ENCODE measurements at places on chromosomes 3 and 15.

DNA sequence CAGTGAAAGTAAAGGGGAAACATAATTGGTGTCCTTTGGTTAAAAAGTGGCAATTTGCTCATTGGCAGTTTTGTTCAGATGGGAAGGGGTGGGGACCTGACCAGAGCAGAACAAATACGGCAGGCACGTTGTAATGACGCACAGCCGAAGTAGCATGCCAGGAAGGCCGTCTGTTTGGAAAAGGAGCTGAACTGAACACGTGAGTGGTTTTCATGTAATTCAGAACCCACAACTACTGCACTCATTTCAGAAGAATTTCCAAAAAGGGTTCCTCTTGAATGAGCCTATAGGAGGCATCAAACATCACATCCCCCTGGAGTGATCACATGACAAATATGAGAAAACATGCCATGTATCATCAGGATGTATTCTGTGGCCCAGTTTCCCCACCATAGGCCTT lies 42.9 kb upstream of the LMCD1 start:
- no peak for DNase-seq

GRCh38 chr3:149813367-149814281 lies 609 bp downstream of the RNF13 start:
- peak; percentile 71 for DNase-seq

DNA sequence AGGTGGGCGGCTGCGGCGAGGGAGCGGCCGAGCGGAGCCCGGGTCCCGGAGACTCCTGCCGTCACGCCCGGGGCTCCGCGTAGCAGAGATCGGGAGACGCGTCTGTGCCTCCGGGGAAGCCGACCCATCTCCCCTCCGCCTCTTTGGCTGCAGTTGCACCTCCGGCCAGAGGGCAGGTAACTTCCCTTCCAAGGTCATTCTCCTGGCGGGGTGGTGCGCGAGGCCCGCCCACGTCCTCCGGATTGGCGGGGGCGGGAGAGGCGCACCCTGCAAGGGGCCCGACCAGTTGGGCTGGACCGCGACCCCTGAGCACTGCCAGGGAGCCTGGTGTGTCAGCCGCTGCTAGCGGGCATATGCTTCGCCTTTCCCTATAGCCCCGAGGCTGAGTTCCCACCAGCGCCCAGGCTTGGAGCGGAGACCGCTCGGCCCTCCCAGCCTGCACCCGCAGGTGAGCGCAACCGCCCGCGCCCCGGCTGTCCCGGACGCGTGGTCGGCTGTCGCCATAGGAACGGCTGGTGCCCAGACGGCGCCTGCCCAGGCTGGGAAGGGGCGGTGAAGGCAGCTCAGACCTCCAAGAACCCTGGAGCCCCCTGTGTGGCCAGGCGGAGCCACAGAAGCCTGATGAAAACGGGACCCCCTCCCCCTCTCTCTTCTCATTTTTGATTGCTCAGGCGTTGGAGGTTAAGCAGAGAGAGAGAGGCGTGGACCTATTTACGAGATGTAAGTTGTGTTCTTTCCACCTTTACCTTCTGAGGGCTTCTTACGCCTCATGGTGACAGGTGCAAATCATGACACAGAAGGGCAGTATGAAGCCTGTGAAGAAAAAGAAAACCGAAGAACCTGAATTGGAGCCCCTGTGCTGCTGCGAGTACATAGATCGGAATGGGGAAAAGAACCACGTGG lies 453 bp downstream of the ZDHHC23 start:
- DNase-seq: peak; percentile 89

DNA sequence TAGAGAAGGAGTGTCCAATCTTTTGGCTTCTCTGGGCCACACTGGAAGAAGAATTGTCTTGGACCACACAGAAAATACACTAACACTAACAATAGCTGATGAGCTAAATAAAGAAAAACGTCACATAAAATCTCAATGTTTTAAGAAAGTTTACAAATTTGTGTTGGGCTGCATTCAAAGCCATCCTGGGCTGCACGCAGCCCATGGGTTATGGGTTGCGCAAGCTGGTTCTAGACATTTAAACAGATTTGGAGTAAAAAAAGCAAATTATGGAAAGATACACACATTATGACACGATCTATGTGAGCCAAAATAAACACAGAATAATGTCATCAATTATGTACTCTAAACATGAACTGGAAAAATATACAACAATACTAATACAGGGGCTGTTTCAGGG lies 703.3 kb upstream of the LMCD1 start:
- no peak for DNase-seq

DNA sequence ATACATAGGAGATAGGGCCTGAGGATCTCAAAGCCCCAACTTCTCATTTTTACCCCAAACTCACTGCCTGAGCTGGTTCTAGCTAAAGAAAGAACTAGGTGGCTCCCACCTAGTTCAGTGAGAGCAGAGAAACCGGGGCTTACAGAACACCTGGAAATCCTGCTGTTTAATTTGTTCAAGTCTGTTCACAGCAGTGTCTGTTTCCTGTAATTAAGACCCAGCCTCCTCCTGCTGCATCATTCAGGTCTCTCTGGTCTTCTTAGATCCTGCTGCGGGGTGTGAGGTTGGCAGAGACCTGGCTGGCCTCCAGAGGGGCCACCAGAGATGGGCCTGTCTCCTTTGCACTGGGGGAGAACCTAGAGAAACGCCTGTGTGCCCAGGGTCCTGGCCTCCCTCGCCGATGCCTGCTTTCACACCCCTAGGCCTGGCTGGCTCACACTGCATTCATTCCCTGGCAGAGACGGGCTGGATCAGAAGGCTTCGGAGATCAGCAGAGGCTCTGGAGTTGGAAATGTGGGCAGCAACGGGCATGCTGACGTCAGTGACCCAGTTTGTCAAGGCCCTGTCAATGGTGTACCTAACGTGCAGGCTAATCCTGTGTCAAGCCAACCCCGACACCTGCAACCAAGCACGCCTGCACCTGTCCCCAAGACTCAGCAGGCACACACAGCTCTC lies 4.9 kb upstream of the CHRNA3 start:
- DNase-seq: no peak

- DNase-seq: no peak
Measured at GRCh38 chr15:51379390-51379789, 37.9 kb downstream of the GLDN start.

GRCh38 chr15:65881766-65882434 lies 12.6 kb downstream of the RAB11A start:
- DNase-seq: no peak

GRCh38 chr15:69225355-69226022 lies 65.1 kb downstream of the GLCE start:
- DNase-seq: no peak

- DNase-seq: no peak
Measured at GRCh38 chr3:53218131-53218530, 37.7 kb downstream of the TKT start.

DNA sequence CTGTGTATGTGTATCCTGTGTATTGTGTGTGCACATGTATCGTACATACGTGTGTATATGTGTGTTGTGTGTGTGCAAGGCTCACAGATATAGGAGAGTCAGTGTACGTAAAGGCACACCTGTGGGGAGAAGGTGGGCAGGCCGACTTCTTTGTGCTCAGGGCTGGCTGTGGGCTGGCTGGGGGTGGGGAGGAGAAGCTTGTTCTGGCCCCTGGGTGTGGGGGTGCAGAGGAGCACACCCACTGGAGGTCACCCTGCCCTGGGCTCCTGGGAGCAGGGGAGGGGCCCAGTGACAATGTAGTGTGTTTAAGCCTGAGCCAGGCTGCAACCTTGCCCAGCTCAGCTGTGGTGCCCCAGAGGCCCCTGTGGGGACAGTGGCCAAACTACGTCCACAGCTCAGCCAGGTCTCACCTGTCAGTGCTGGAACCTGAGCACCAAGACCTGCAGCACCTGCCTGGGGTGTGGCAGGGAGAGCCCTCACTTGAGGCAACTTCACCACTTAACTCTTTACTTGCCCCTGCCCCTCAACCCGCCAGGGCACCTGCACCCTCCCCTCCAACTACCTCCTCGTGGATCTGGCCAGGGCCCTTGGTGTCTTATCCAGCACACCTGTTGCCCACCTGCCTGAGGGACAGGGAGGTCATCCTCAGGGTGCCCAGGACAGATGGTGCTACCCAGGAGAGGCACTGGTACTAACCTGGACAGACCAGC lies 2.6 kb upstream of the HHATL start:
- no peak for DNase-seq

DNA sequence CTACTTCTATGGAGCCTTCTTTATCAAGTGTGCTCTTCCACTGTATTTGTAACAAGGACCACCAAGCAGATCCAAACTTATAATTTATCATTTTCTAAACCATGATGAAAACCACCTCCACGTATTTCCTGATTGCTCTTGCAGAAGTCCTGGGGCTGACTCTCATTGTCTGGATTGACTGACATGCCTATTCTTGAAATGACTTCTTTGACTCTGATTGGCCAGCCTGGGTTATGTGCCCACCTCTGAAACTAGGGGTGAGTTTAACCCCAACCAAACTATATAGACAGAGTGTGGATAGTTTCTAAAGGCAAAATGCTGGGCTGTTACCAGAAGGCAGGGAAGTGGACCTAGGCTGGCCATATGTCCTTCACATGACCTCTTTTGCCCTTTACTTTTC lies 12.7 kb downstream of the TMPRSS7 start:
- DNase-seq: no peak

- peak; percentile 45 for DNase-seq
Measured at GRCh38 chr15:39230205-39230907, 350.5 kb upstream of the THBS1 start.

DNA sequence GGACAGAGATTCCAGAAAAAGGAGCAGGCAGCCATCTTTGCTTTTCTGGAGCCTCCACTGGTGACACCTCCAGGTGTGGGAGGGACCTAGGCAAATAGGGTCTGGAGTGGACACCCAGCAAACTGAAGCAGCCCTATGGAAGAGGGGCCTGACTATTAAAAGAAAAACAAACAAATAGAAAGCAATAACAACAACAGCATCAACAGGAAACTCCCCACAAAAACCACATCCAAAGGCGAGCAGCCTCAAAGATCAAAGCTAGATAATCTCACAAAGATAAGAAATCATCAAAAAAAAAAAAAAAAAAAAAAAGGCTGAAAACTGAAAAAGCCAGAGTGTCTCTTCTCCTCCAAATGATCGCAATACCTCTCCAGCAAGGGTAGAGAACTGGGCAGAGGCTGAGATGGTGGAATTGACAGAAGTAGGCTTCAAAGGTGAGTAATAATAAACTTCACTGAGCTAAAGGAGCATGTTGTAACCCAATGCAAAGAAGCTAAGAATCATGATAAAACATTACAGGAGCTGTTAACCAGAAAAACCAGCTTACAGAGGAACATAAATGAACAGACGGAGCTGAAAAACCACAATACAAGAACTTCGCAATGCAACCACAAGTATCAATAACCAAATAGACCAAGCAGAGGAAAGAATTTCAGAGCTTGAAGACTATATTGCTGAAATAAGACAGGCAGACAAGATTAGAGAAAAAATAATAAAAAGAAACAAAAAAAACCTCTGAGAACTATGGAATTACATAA lies 225.4 kb downstream of the CTNNB1 start:
- DNase-seq: no peak

- DNase-seq: no peak
Measured at GRCh38 chr3:114421204-114421603, 127.4 kb downstream of the TIGIT start.

GRCh38 chr3:5254281-5255048 lies 67.0 kb downstream of the EDEM1 start:
- DNase-seq: no peak

DNA sequence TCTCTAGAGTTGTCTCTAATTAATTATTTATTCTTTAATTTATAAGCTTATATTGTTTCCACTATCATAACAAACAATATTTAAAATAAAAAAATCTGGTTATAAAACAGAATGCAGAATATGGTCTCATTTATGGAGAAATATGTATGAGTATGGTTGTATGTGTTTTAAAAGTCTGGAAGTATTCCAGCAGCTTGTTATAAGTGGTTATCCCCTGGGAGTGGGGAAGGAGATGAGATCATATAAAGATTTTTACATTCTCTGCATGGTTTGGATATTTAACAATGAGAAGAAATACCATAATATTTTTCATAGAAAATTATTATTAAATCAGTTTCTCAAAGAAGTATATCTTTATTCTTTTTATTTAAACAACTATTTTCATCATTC lies 135.4 kb upstream of the MB21D2 start:
- no peak for DNase-seq

- no peak for DNase-seq
Measured at GRCh38 chr3:14646131-14646573, 5.4 kb upstream of the CCDC174 start.

DNA sequence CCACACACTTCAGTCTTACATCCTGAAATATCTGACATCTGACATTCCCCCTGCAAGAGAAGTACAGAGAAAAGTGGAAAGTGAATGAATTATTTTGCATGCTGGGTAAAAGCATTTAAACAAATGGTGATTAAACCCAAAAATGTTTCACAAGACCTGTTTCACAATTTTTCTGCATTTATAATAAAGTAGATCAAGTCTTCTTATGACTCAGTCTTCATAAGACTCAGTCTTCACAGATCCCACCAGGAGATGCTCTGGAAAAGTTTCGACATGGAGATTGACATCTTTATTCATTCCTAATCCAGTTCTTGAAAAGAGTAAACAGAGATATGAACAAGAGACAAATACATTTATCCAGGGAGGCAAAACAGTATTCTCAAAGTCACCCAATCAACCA lies 13.2 kb upstream of the EDC3 start:
- no peak for DNase-seq

GRCh38 chr3:101117465-101117864 lies 124.2 kb upstream of the ABI3BP start:
- no peak for DNase-seq

DNA sequence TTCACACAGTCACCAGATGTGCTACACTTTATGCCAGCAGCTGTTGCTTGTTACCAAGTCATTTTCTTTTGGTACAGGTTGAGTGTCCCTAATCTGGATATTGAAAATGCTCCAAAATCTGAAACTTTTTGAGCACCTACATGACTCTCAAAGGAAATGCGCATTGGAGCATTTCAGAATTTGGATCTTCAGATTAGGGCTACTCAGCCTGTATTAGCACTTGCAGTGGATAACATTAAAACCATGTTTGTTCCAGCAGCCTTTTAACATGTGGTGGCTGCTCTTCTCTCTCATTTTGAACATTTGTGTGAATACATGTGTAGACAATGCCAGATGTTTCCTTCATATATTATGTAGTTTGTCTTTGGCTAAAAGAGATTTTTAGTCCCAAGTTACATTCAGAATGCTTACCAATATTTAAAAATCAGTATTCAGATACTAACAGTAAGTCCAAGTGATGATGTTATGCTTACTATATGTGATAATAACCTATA lies 230.9 kb upstream of the UBE2E1 start:
- DNase-seq: no peak

DNA sequence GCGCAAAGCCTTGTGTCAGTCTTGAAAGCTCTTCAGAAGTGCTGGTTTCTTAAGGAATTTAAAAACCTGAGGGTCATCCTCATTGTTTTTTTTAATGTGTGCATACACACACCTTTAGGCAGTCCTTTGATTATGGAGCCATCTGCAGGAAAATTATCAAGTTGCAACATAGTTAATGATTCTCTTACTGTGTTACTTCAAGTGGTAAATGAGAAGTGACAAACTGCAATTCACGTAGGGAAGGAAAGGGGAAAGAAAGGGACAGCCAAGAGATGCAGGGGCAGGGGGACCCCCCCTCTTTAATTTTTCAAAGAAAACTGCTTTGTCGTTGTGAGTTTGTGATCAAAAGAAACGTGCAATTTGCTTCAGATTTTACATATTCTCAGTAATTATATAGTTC lies 162.4 kb upstream of the CGNL1 start:
- no peak for DNase-seq

GRCh38 chr15:20355256-20355868 lies 186.2 kb downstream of the GOLGA6L6 start:
- DNase-seq: no peak
